Suprapubic skin (tissue), 4 donors: ENCODE measurements at places on chromosomes 1 and 21. TPM values are rescaled to one million over a fixed set of nuclear protein-coding genes. Genes with fewer than 3 reads are reported as not detected.
A peak's percentile ranks its signal among the peaks of the same experiment; 100 is the strongest.

The THRAP3 gene
- total RNA-seq, result 81.6 TPM

The GSTM1 gene
- total RNA-seq, result not detected

- H3K36me3 ChIP-seq, result peaks cover 18% of the 10 kb centered on the region
- H3K4me3 ChIP-seq, result no peak overlapping the region
These were observed 7.5 kb downstream of the SELENOF start for GRCh38 chr1:86906419-86906818.

GRCh38 chr21:36508948-36509347 lies 29.0 kb upstream of the CLDN14 start:
- no peak overlapping the region for H3K27ac ChIP-seq
- no peak overlapping the region for H3K4me3 ChIP-seq
- H3K36me3 ChIP-seq, result no peaks in the 10 kb centered on the region
- H3K27me3 ChIP-seq, result no peaks in the 10 kb centered on the region
- peaks cover 32% of the 10 kb centered on the region for H3K4me1 ChIP-seq
- no peak for DNase-seq

DNA sequence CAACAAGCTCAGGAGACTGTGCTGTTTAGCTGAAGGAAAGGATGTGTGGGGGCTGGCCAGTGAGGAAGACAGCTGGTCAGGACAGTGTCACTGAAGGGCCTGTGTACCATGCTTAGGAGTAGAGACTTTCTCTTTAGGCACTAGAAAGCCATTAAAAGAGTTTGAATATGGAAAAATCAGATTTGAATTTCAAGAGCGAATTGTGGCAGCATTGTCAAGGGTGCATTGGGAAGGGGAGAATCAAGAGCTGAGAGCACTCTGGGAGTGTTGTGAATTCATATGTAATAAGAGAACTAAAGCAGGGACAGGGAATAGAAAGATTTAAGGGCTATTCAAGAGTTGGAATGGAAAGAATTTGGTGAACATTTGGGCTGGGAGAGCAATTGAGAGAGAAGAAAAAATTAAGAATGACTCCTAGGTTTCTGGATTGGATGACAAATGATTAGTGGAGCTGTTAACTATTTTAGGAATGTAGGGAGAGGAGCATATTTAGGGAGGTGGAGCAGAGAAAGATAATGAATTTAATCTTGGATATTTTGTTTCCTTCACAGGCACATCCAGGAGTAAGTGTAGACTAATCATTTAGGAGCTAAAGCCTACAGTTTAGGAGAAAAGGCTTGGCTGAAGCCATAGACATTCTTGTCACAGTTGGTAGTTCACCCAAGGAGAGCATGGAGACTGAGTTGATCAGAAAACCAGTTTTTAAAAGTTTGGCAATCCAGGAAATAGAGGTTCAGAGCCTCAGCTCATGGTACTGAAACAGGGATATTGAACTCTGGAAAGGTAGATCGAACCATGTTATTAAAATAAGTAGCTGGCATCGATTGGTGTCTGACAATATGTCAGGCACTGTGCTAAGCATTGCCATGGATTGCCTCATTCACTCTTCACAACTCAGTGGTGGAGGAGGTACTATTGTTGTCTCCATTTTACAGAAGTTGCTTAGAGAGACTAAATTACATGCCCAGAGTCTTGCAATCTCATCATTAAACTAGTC lies 23.1 kb upstream of the TOR3A start:
- no peak for DNase-seq
- H3K27ac ChIP-seq, result no peak overlapping the region
- H3K27me3 ChIP-seq, result no peaks in the 10 kb centered on the region
- peaks cover 48% of the 10 kb centered on the region for H3K36me3 ChIP-seq

GRCh38 chr1:241591736-241592135 lies 48.4 kb downstream of the CHML start:
- no peaks in the 10 kb centered on the region for H3K4me1 ChIP-seq
- no peaks in the 10 kb centered on the region for H3K36me3 ChIP-seq
- H3K27me3 ChIP-seq, result no peaks in the 10 kb centered on the region
- H3K4me3 ChIP-seq, result no peak overlapping the region

The HAO2 gene
- total RNA-seq, result 6.6 TPM

- no peaks in the 10 kb centered on the region for H3K36me3 ChIP-seq
- H3K27me3 ChIP-seq, result no peaks in the 10 kb centered on the region
- no peak for DNase-seq
- H3K4me1 ChIP-seq, result peaks cover 52% of the 10 kb centered on the region
- peak overlapping the region; percentile 90 for H3K4me3 ChIP-seq
- peak overlapping the region; percentile 95 for H3K27ac ChIP-seq
These were observed 664 bp downstream of the BACE2 start for GRCh38 chr21:41168391-41169257.

- H3K27me3 ChIP-seq, result no peaks in the 10 kb centered on the region
- no peak for DNase-seq
- H3K36me3 ChIP-seq, result no peaks in the 10 kb centered on the region
- no peak overlapping the region for H3K4me3 ChIP-seq
- H3K27ac ChIP-seq, result no peak overlapping the region
- no peaks in the 10 kb centered on the region for H3K4me1 ChIP-seq
These were observed 113.0 kb downstream of the SMYD3 start for GRCh38 chr1:246394121-246394520.

- no peak for DNase-seq
- H3K36me3 ChIP-seq, result no peaks in the 10 kb centered on the region
- no peak overlapping the region for H3K4me3 ChIP-seq
These were observed 725.8 kb downstream of the MRPL39 start for GRCh38 chr21:24881506-24881905.

DNA sequence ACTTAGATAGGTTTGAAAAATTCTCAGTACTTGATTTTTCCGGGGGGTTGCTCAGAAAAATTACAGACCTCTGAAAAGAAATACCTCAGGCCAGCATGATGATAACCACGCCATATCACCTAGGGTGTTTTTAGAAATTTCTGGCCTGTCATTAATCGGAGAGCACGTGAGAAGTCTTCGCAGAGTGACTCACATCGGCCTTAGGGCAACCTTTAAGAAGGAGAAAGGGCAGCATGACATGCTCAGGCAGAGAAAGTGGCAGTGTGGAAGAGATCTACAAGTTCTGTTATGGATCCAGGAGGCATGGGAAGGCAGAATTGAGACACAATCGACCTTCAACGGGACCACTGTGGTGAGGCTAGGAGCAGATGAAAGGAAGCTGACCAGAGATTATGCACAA lies 506.3 kb downstream of the LMO4 start:
- no peaks in the 10 kb centered on the region for H3K27me3 ChIP-seq
- H3K4me3 ChIP-seq, result no peak overlapping the region
- no peak for DNase-seq
- H3K27ac ChIP-seq, result no peak overlapping the region
- H3K36me3 ChIP-seq, result no peaks in the 10 kb centered on the region
- peaks cover 5% of the 10 kb centered on the region for H3K4me1 ChIP-seq

The FAM151A gene
- not detected for total RNA-seq

DNA sequence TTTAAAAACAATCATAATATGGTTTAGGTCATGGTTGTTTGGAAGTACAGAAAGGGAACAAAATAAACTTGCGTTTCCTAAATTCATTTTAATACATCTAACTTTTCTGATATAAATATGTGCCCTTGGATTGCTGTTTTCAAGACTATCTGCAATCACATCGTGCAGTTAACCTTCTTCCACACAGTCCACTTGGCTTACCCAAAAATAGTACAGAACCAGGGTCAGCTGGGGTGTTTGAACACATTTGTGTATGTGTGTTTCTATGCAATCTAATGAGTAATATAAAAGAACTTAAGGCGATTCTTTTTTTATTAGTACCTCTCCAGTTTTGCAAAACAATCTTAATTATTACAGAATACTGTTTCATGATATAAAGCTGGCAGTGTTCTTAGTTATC lies 19.9 kb downstream of the SAMSN1 start:
- H3K4me3 ChIP-seq, result no peak overlapping the region
- no peaks in the 10 kb centered on the region for H3K4me1 ChIP-seq
- no peak overlapping the region for H3K27ac ChIP-seq
- no peaks in the 10 kb centered on the region for H3K36me3 ChIP-seq
- no peaks in the 10 kb centered on the region for H3K27me3 ChIP-seq

DNA sequence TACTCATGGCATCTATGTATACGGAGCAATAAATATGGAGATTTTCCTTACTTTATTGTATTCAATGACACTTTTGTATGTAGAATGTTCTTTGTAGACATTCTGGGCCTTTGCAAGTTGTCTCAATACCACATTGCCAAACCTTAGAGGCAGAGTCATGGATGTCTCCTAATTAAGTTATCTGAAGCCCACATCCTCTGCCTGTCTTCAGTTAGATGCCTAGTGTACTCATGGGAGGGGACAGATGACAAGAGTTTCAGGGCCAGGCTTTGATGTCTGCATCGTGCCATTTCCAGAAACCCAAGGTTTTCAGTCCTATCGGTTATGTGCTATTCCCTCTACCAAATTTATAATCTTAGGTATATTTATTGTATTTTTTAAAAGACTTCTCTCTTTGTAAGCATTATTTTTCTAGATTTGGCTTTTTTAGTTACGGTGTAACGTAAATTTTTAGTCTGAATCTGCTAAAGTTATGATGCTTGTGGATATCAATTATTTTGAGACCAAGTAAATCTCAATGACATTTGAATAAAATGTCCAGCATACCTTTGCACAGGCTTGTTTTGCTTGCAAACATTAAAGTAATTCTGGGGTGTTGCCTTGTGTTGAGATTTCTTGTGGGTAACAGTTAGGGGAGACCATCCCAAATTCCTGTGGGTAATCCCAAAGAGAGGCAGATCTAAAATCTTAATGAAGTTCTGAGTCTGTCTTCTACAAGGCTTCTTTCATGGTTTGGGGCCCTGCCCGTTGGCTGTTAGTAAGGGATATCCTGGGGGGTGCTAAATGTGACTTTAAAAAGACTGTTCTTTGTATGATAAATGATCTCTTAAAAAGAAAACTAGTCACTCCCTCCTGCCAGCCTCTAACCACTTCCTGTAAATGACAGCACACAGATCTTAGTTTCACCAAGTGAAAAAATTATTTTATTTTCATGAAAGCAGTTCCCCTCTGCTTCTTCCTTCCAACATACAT lies 8.0 kb upstream of the MACF1 start:
- DNase-seq, result no peak
- H3K36me3 ChIP-seq, result no peaks in the 10 kb centered on the region
- no peak overlapping the region for H3K27ac ChIP-seq
- H3K4me3 ChIP-seq, result no peak overlapping the region

DNA sequence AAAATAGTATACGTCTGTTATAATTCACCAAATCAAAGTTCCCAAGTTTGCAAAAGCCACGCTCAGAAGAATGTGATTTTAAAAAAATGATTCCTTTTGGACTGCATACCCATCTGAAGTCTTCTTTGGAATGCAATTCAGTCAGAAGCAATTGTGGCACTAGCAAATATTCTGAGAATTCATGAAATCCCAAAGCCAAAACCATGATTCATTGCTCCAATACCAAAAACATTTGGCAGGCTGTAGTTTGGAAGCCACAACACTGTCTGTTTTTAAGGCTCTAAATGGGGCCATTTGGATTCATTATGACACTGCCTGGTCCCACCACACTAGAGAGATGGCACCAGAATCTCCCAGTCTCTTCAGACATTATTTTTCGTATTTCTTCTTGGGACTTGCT lies 21.8 kb upstream of the LRRC53 start:
- no peak for DNase-seq
- H3K4me1 ChIP-seq, result no peaks in the 10 kb centered on the region
- H3K27ac ChIP-seq, result no peak overlapping the region
- no peaks in the 10 kb centered on the region for H3K27me3 ChIP-seq
- no peaks in the 10 kb centered on the region for H3K36me3 ChIP-seq

- peaks cover 9% of the 10 kb centered on the region for H3K27me3 ChIP-seq
- no peaks in the 10 kb centered on the region for H3K36me3 ChIP-seq
- no peak overlapping the region for H3K4me3 ChIP-seq
- no peak for DNase-seq
These were observed 51.2 kb upstream of the NFASC start for GRCh38 chr1:204819495-204819894.

The ASB17 gene
- not detected for total RNA-seq

The MYBPH gene
- 0.26 TPM for total RNA-seq

DNA sequence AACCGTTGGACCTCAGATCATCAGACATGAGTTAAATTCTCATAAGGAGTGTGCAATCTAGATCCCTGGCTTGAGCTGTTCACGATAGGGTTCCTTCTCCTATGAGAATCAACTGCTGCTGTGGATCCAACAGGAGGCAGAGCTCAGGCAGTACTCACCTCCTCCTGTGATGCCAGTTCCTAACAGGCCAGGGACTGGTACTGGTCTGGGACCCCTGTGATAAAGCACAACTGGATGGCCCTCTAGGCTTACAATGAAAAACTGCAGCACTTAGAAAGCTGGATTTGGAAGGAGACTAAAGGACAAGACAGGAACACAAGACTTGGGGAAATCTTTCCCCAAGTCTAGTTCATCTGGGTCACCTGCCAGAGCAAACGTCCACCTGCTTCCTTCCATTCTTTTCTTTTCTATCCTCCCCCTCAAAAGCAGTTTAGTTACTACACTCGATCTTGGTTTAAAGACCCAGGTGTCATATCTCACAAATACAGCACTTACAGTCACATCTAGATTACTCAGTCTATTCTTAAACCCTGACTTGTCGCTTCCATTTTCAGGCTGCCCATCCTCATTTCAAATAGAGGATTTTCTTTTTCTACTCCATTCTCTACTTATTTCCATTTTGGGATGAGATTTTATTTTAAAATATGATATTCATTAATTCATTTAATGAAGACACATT lies 59.8 kb downstream of the PTPN14 start:
- no peak overlapping the region for H3K4me3 ChIP-seq
- no peaks in the 10 kb centered on the region for H3K27me3 ChIP-seq
- no peak overlapping the region for H3K27ac ChIP-seq

DNA sequence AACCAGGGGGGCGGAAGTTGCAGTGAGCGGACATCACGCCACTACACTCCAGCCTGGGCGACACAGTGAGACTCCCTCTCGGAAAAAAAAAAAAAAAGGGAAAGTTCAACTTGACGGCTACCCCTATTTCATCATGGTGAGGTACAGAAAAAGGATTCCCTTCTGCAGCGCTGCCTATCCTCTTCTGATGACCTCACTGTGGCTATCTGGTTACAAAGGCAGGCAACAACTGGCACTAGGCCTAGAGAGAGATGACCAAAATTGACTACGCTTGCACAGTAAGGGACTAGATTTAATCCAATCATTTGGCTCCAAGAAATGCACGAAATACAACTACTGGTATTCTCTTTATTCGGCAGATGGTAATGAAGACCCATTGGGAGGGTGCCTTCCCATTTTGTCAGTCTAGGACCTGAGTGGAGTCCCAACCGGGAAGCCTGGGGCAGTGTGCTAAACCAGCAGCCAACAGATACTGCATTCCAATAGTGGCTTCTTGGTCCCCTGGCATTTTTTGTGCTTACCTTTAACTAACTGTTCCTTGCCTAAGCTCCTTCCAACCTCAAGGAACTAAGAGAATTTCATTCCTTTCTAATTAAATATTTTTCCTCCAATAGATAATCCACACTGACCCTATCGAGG lies 36.6 kb downstream of the ITPKB start:
- H3K27me3 ChIP-seq, result no peaks in the 10 kb centered on the region
- DNase-seq, result no peak
- peak overlapping the region; percentile 100 for H3K27ac ChIP-seq
- H3K36me3 ChIP-seq, result no peaks in the 10 kb centered on the region
- H3K4me3 ChIP-seq, result peak overlapping the region; percentile 80

GRCh38 chr1:181135437-181135731 lies 46.9 kb downstream of the IER5 start:
- peak overlapping the region; percentile 56 for H3K27ac ChIP-seq
- no peaks in the 10 kb centered on the region for H3K36me3 ChIP-seq
- H3K27me3 ChIP-seq, result no peaks in the 10 kb centered on the region

The CHIA gene
- total RNA-seq, result not detected
